ENCODE measurements at places on chromosomes 12 and 14.
A peak's percentile ranks its signal among the peaks of the same experiment; 100 is the strongest.

- DNase-seq: no peak
Observed at GRCh38 chr12:100565987-100566545, 7.4 kb upstream of the GAS2L3 start.

- DNase-seq: no peak
Observed at GRCh38 chr14:84646786-84647500, 883.0 kb upstream of the FLRT2 start.

DNA sequence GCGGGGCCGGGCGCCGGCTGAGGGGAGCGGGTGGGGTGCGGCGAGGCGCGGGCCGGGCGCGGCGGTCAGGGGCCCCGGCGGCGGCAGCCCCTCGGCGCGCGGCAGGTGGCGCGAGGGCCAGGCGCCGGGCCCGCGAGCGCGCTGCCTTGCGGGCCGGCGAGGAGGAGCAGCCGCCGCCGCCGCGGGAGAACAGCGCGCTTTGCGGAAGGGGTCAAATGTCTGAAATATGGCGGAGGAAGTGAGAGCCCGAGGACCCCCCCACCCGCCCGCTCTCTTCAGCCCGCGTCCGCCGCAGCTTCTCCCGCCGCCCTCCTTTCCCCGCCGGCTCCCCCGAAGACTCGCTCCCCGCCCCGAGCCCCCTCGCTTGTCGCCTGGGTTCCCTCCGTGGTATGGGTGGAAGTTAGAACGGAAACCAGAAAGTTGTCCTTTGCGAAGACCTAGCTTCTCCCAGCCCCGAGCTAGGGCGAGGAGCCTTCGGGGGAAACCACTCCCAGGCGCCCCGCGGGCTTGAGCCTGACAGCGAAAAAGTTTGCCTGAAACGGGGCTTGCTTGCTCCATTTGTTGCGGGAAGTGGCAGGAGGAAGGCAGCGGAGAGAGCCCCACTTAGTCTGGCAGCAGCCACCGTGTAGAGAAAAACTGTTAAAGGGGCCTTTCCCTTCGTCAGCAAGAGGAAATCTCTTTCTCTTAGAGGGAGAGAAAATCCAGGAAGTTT, 551 bp downstream of the RAP1B start:
- peak; percentile 24 for DNase-seq

GRCh38 chr14:74144789-74145188, 60.0 kb downstream of the LIN52 start:
- no peak for DNase-seq

DNA sequence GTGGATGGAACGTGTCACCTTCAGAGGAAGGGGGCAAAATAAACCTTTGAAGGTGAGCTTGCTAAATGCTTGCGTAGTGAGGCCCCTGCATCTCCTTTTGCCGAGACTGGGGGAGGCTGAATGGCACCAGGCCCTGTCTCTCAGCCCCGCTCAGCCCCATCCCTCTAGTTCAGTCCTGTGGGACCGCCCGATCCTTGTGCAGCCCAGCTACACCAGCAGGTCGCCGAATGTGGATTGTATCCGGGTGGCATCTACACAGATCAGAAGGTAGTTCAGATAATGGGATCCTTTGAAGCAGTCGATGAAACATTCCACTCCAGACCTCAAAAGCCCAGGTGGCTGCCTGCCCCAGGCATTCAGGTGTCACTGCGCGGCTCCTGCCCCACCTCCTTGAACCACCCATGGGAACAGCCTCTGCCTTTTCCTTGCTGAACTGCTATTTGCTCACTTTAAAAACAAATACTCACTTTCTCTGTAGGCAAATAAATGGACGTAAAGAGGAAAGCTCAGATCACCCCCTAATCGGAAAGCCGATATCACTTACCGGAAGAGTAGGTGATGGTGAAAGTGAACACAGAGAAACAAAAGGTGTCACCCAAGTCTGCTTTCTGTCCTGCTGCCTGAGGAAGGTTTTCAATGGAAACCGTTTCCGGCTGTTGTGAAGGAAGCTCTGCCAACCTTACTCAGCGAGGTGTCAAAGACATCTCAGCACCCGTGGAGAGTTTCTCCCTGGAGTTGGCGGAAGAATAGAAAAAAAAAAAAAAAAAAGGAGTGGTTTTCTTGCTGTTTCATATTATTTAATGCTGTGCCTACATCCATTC, 100.3 kb upstream of the NCOR2 start:
- no peak for DNase-seq

DNA sequence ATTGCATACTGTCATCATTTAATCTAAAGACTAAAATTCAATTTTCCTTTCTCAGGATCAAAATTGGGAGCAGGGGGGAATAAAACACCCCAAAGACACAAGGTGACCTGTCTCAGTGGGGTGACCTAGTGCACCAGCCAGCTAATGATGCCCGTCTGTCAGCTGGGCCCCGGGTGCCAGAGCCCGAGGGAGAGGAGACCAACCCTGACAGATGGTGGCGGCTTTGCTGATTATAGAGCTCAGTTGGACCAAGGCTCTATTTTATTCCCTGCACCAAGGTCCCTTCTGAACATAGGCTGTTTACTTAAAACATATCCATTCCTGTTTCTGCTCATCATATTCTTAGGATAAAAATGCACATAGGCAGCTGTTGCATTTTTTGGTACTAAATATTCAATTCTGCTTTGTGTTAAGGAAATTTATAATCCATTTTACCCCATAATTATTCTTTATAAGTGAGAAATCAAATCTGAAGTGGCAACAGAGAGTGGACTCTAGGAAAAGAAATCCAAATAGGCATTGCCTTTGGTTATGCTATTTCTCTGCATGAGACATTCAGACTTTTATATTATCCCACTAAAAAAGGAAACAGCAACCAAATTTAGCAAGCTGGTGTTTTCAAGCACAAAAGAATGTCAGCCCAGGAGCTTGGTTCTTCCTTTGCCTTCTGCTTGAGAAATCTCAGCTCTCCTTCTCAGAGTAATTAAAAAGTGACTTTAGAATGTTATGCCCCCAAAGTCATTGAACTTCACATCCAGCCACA, 96.8 kb upstream of the IFNG-AS1 start:
- DNase-seq: no peak

- no peak for DNase-seq
Observed at GRCh38 chr12:72546106-72546505, 273.9 kb downstream of the TRHDE start.

DNA sequence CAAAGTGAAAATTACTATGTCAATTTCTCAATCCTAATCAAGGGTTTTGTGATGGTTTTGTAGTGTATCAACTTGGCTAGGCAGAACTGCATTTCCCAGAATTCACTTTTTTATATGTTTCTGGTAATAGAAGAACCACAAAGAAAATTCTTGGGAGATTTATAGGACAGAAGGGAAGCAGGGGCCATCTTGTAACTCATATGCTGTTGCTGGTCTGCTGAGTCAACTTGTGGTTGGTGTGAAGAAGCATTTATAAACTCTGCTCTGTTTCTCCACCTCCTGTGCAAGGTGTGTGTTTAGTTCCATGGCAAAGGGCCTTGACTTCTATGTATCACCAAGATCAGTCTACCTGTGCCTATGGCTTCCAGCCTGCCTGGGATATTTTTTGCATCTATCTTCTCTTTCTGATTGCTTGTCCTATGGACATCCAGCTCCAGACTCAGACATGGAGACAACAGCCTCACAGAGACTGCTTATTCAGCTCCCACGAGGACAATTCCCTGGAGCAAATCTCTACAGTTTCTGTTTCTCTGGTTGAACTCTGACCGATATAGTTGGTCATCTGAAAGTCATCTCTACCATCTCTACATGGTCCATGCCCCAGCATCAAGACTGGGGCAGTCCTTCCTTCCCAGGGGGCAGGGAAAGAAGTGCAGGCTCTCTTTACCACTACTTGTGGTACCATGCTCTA, 364.3 kb upstream of the DDHD1 start:
- no peak for DNase-seq

GRCh38 chr12:53059434-53060063, 9.7 kb downstream of the TNS2 start:
- no peak for DNase-seq

- no peak for DNase-seq
Observed at GRCh38 chr14:49089107-49089506, 497.1 kb downstream of the RPS29 start.

- no peak for DNase-seq
Observed at GRCh38 chr12:108270849-108271143, 68.3 kb downstream of the CMKLR1 start.

DNA sequence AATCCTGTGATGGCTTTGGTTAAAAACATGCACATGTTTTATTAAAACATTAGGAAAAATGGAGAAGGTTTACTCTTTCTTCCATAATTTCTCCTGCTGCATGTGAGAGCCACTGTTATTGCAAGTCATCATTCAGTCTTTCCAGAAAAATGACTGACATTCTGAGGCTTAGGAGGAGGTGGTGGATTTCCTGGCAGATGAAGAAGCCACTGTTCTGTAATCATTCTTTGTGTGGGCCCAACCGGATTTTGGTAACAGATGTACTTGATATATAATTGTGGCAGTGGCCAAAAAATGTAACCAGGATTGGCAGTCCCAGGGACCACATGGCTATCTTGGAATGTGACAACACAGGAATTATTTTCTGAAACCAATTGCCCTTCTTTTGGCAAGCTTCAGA, 120.2 kb downstream of the DAAM1 start:
- DNase-seq: no peak

DNA sequence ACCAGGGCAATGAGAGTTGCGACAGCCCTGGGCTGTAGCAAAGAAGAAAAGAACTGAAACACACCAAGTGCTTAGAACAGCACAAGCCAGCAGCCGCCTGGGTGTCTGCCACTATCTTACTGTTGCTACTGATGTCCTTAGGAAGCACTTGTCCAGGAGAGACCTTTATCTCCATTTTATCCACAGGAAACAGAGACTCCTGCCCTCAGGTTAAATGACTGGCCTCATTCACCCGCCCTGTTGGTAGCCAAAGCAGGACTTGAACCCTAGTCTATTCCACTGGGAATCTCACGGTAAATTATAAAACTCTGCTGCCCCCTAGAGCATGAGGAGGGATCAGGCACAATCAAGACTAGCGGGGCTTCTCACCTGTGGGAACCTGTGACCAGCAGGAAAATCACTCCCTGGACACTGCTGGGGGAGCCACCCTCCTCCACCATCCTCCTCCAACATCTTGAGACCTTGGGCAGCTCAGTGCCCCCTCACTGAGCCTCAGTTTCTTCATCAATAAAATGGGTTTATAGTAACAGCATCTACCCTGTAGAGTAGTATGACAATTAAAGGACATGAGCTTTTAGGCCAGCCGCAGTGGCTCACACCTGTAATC, 20.5 kb upstream of the TESC start:
- DNase-seq: peak; percentile 25

DNA sequence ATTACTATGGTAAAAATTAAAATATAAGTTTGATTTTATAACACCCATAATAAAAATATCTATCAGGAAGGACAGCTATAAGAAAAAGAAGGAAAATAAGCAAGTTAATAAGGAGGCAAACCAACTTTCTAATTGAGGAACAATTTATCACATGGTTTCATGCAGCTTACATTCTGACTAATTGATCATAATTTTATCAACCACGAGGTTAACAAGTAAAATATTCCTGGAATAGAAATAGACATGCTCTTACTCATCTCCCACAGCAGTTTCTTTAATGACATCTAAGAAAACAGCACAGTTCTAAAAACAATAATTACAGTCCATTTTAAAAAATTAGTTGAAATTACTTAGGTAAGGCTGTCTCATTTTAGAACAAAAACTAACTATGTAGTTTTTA, 130.8 kb upstream of the KRR1 start:
- no peak for DNase-seq

All from CD4-positive, alpha-beta T cell treated with Interleukin-6 at 100 ng/mL for 8 hours (primary cell).